Activated naive CD4-positive, alpha-beta T cell treated with anti-CD3 and anti-CD28 coated beads, Interleukin-2, amount 50 U/mL, for 72 hours (primary cell): ENCODE measurements at places on chromosomes 1 and 21.

DNA sequence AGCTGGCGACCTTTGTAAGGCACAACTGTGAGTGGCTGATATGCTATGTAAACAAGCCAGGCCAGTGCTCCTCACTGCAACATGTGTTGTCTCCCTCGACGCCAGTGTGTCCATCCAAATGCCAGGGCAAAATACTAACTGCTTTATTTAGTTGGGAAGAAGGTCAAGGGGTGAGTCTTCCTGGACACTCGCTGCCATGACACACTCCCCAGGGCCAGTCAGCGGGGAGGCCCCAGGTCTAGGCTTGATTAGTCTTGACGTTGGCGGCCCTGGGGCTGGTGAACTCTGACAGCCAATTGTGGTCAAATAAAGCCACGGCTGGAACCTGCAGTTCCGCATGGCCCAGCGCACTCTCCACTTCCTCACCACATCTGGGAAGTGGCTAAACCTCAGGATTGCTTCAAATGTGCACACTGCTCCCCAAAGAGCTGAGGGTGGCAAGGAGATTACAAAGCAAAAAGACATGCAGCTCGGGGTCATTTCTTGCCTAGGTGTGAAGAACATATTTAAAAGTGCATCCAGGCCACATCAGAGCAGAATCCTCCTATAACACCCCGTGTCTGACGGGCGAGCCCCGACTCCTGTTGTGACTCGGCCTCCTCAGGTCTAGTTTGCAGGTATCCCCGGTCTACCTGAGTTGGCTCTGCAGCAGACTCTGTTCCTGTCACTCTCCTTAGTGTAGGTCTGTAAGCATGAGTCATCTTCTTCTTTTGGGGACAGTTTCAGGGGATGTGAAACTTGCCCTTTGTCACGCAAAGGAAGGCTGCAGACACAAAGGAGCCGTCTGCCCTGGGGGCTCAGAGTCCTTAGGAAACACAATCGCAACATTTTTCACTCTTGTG lies 183.5 kb downstream of the RUNX1 start:
- DNase-seq: peak; percentile 84

DNA sequence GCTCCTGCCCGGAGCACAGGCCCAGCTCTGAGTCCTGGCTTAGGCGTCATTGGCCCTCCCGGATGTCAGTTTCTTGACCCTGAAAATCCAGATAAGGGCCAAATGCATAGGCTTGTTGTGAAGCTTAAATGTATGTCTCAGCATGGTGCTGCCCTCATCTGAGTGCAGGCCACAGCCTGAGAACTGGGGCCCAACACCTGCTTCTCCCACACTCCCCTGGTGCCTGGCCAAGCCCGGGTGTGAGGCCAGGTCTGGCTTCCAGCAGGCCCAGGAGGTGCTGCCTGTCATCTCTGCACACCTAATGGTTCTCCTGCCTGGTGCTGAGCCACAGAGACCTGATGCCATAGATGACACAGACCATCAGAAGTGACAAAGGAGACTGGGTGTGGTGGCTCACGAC lies 14.0 kb downstream of the MX2 start:
- DNase-seq: no peak

DNA sequence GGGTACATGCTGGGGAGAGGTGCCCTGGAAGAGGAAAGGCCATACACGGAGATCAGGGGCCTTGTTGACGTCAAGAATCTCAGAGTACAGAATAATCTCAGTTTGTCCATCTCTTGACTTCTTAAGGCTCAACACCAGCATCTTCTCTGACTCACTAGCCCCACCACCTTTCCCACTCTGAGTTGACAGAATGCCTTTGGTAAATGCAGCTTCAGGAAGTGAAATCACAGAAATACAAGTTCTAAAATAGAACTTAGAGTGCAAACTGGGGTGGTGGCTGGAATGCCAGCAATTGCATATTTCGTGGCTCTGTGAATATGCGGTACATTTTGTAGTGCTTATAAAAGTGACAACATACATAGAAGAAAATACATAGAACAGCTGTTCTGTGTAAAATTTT lies 1.6 kb downstream of the COG2 start:
- no peak for DNase-seq

GRCh38 chr1:7487766-7488474 lies 283.2 kb upstream of the VAMP3 start:
- DNase-seq: no peak

GRCh38 chr1:81756872-81757271 lies 43.9 kb upstream of the ADGRL2 start:
- DNase-seq: no peak

GRCh38 chr21:14737922-14738321 lies 191.8 kb upstream of the SAMSN1 start:
- DNase-seq: peak; percentile 54

GRCh38 chr1:17605582-17606344 lies 66.3 kb downstream of the ARHGEF10L start:
- DNase-seq: no peak

GRCh38 chr1:167148421-167148820 lies 54.5 kb downstream of the STYXL2 start:
- DNase-seq: no peak

GRCh38 chr1:199272628-199273086 lies 633.8 kb downstream of the PTPRC start:
- DNase-seq: no peak

DNA sequence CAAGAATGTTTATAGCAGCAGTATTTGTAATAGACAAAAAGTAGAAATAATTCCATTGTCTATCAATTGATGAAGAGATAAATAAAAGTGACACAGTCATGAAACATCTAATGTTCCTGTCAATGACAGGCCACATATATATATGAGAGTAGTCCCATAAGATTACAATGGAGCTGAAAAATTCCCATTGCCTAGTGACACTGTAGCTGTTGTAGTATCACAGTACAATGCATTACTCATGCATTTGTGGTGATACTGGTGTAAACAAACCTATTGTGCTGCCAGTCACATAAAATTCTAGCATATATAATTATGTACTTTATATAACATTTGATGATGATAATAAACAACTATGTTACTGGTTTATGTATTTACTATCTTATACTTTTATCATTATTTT lies 141.9 kb upstream of the LYPLAL1 start:
- DNase-seq: no peak

GRCh38 chr21:44071359-44072104 lies 35.7 kb upstream of the PWP2 start:
- no peak for DNase-seq

DNA sequence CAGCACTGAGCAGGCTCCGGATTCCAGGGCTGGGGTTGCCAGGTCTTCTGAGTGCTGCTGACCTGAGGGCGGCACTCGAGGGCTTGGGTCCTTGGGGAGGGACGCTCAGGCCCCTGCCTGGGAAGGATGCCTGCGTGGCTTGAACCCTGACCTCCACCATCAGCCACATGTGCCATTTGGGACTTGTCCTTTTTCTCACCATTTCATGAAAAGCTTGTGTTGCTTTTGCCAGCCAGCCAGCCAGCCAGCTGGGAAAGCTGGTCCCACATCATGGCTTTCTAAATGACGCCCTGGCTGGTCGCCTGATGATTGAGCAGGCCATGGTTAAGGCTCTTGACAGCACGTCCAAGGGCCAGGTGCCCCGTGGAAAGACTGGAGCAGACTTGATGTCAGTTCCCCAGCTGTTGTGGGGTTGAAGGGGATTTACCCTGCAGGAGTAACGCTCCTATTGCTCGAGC lies 168.7 kb downstream of the CAMTA1 start:
- DNase-seq: no peak

GRCh38 chr1:231236208-231236591 lies 4.8 kb upstream of the GNPAT start:
- no peak for DNase-seq
